Esophagus muscularis mucosa (tissue), 4 donors: ENCODE measurements at places on chromosomes 11 and 22.

GRCh38 chr11:62370743-62371440 is 33.6 kb downstream of the ASRGL1 start:
- no peak for DNase-seq

DNA sequence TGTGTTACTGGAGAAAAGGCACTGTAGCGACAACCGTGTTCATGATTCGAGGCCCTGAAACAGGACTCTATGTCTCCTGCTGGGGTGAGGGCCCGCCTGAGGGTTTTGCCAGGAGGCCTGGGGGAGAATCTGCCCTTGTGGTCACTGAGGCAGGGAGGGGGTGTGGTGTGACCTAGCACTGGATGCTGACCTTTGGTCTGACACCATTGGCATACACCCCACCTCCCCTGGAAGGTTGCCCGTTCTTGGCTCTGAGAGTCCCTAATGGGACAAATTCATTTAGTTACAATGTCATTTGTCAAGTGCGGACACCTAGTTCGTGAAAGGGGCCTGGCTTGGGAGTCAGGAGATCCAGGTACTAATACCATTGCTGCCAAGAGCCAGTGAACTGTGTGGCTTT is 29.0 kb downstream of the NECTIN1 start:
- DNase-seq, result no peak

GRCh38 chr22:47437110-47437509 is 674.7 kb downstream of the TBC1D22A start:
- DNase-seq, result no peak

DNA sequence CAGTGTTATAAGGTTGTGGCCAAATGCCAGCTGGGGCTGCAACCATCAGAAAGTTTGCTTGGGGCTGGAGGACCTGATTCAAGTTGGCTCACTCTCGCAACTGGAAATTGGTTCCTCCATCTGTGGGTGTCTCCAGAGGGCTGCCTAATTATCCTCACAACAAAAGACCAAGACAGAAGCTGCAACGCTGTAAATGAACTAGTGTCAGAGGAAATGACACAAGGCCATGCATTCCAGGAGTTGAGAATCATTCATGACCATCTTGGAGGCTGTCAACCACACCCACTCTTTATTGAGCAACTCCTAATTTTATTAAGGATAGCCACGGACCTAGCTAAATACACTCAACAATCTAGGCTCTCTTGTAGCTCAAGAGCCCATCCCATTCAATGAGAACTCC is 1060.8 kb downstream of the OPCML start:
- DNase-seq, result peak; percentile 70

DNA sequence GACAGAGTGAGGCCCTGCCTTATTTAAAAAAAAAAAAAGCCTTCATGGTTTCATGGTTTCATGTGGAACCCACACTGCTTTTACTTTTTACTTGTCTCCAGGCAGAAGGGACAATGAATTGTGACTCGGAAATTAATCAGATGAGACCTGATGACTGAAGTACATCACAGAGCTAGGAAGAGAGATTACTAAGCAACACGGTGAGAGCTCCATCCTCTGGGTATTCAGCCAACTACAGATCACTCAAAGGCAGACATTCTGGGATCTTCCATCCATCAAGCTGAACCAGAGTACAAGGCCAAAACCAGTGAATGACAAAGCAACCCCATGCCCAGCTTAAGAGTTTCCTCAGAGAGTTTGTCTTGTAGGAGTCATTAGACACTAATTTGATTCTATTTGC is 433.2 kb downstream of the SOX6 start:
- DNase-seq, result no peak

GRCh38 chr11:77175021-77175842 is 47.2 kb downstream of the MYO7A start:
- no peak for DNase-seq

GRCh38 chr22:32018056-32018455 is 25.0 kb upstream of the SLC5A1 start:
- no peak for DNase-seq

DNA sequence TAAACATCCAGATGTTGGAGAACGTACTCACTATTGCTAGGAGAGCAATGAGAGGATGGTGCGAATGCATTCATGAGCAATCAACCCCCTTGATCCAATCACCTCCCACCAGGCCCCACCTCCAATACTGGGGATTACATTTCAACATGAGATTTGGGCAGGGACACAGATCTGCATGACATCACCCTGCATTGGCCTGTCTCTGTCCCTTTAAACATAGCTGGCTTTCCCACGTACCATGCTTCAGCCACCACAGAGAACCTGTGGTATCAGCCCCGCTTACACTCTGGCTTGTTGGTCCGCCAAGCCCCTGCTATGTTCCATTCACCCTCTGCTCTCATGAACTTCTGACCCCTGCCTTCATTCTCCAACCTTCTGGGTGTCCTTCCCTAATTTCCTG is 157.5 kb upstream of the E2F8 start:
- no peak for DNase-seq

GRCh38 chr11:44970293-44970692 is 19.6 kb upstream of the TP53I11 start:
- no peak for DNase-seq

DNA sequence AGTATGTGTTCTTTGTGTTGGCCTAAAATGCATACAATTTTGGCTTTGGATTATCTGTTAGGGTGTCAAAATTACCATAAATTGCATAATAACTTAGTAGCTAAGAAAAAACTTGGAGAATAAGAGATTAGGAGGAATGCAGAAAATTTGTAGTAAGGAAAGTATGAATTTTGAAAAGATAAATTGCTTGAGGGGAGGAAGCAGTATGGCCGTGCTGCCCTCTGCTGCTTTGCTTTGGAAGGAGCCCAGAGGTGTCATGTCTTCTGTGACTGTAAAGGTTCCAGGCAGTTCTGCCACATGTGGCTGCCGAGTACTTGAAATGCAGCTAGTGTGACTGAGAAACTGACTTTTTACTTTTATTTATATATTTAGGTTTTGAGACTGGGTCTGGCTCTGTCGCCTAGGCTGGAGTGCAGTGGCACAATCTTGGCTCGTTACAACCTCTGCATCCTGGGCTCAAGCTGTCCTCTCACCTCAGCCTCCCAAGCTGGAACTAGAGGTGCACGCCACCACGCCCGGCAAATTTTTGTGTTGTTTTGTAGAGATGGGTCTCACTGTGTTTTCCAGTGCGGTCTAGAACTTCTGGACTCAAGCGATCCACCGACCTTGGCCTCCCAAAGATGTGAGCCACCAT is 1.8 kb downstream of the ADSL start:
- no peak for DNase-seq

DNA sequence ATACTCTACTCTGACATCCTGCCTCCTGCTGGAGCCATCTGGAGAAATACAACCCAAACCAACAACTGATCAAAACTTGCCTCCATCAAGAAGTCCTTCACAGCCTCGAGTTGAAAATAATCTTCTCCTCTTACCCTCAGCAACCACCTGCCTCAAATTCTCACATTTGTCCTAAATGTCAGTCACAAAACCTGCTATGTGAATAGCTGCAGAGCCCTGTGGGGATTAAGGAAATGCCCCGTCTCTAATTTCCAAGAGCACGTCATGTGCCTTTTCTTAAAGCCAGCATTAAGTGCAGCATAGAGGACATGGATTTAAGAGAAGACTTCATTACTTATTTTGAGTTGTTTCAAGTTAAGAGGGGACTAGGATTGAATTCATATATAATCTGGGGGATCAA is 105.9 kb downstream of the TRPC6 start:
- no peak for DNase-seq

GRCh38 chr11:73988227-73988626 is 5.6 kb upstream of the UCP2 start:
- no peak for DNase-seq

GRCh38 chr11:128450882-128451651 is 136.3 kb downstream of the ETS1 start:
- no peak for DNase-seq

- DNase-seq, result no peak
Measured at GRCh38 chr11:20623252-20623651, 23.8 kb downstream of the SLC6A5 start.

DNA sequence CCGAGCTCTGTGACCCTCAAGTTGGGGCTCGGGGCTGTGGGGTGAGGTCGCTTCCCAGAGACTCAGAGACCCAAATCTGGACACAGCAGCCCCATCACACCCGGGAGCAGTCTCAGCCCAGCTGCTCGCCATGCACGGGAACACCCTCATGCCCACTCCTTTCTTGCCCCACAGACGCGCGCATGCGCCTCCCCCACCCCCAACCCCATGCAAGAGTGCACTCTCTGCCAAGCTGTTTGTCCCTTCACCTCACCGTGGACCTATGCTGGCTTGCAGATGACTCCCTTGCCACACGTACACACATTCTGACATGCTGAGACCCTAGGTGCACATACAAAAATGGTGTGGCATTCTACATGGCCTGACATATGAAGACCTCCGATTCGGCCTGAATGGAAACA is 478 bp upstream of the CD248 start:
- no peak for DNase-seq
